ENCODE measurements at places on chromosomes 7 and 10.

- DNase-seq = no peak
Measured at GRCh38 chr7:108261560-108262255, 131.5 kb upstream of the LAMB4 start.

GRCh38 chr7:47956220-47956619 lies 8.0 kb upstream of the PKD1L1 start:
- no peak for DNase-seq

GRCh38 chr10:88881922-88882645 lies 2.0 kb downstream of the STAMBPL1 start:
- no peak for DNase-seq

GRCh38 chr10:90856964-90857634 lies 740 bp downstream of the HTR7 start:
- DNase-seq = no peak

DNA sequence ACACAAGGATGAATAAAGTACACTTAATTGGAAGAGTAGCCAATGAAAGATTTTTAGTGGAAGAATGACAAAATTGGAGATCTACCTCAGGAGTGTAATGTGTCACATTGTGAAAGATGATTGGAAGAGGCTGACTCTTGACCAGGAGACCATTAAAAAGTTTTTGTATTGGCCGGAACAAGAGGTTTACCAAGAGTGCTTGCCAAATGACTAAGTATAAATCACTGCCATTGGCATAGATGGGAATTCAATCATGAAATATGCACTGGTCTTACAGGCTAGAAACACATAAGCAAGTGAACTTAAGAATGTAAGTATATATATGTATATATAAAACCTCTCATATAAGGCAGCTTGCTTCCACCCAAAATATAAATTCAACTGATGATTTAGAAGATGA lies 58.7 kb upstream of the TFEC start:
- no peak for DNase-seq

DNA sequence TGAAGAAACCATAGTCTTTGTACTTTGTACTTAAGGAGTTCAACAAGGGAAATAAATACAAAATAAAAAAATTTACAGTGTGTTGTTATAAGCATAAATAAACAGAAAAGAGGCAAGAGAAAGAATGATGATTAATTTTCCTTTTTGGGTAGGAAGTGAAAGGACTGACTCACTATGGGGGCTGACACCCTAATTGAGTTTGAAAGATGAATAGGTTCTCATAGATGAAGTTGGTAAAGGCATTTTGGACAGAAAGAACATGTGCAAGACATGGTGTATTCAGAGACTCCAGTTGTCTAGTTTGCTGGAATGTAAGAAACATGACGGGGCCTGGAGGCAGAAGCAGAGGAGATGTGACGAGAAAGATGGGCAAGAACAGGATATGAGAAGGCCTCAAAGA lies 83.7 kb downstream of the VPS50 start:
- no peak for DNase-seq

- DNase-seq = no peak
Measured at GRCh38 chr10:11144626-11145494, 127.2 kb downstream of the CELF2 start.

GRCh38 chr7:1704811-1705738 lies 35.0 kb downstream of the ELFN1 start:
- DNase-seq = no peak

DNA sequence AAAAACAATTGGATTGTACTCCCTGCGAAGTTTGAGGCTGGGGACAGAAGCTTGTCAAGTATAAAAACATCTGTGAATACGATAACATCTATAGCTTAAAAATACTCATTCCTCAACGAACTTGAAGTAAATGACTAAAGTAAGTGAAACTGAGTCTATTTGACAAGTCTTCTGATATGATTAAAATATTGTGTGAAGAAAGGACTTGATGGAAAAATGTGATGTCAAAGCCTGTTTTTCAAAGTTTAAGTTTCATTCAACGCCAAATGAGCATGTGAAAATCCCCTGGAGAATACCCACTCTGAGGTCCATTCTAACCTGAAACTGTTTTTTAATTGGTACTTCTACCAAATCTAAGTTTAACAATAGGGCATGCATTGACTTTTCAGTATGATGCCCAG lies 122.3 kb upstream of the MDFIC start:
- no peak for DNase-seq

DNA sequence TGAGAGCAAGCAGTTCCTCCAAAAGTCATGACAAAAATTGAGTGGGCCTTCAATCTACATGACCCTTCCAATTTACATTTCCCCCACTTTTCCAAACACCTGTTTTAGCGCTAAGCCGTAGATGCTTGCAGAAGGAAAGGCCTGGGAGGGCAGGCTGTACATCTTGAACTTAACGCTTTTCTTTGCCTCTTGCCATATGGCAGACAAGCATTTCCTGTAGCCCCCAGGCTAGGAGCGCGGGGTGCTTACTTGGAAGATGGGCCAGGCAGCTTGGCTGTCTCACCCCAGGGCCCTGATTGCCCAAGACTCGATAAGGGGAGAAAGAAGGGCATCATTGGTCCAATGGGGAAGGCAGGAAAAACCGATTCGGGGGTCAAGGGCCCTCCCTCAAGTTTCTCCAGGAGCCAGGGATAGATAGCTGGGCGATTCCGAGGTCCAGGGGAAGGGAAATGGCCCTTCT lies 1.8 kb downstream of the HOXA10 start:
- DNase-seq = no peak

DNA sequence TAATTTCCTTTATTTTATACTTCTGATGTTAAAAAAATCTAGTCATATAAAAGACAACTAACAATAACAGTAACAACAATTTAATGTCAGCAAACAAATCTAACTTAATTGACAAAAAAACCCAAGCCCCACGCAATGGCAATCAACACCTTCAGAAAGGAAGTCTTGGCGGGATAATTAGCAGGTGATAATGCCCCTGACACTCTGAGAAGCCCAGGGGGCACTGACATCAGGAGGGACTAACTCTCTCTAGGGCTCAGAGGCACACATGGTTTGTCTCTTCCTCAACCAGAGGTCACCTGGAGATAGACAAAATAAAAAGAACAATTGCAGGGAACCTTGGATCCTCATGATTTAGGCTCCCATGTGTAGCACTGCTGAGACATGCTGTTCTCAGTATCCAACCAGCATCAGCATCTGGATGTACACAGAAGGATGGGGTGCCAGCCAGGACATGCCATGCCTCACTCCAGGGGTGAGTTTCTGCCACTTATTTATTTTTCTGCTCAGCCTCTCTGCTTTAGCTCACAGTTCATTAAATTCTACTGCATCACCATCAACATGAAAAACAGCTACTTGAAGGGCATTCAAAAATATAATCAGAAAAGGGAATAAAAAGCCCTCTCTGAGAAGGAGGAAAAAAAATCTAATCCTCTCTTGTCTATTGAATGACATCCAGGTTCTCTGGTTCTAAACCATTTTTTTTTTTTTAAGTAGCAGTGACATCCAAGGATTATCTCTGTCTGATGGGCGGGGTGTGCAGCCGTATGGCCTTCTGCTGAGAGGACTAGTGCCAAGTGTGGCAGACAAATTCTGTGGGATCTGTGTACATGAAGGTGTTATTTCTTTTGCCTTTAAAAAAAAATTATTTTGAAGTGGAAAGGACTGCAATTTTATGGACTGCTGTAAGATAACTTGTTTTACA lies 96.3 kb downstream of the ATXN7L1 start:
- no peak for DNase-seq

GRCh38 chr7:129886167-129886817 lies 66.5 kb downstream of the UBE2H start:
- DNase-seq = no peak

- DNase-seq = no peak
Measured at GRCh38 chr10:51666456-51666855, 32.9 kb downstream of the CSTF2T start.

DNA sequence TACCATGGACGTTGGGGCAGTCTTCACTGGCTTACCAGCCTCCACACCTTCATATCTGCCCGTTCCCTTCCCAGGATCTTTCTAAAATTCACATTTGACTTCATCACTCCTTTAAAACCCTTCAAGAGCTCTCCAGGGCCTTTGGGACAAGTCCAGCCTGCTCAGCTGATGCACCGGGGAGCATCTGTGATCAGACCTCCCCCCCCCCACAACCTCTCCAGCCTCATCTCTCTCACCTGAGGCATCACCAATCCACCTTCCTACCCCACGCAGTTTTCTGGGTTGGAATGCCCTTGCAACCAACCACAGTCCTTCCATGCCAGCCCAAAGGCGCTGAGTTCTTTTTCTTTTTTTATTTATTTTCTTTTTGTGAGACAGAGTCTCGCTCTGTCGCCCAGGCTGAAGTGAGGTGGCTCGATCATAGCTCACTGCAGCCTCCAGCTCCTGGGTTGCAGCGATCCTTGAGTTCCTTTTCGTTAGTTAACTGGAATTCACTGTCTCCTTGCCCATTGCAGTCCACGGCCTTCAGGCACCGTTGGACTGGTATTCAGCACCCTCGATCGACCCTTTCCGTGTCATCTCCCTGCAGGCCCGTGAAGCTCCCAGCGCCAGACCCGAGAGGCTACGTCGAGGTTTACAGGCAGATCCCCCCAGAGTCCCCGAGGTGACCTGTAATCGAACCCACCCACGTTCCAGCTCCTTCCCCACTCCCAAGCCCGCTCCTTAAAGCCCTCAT lies 654 bp downstream of the ALKBH4 start:
- no peak for DNase-seq

DNA sequence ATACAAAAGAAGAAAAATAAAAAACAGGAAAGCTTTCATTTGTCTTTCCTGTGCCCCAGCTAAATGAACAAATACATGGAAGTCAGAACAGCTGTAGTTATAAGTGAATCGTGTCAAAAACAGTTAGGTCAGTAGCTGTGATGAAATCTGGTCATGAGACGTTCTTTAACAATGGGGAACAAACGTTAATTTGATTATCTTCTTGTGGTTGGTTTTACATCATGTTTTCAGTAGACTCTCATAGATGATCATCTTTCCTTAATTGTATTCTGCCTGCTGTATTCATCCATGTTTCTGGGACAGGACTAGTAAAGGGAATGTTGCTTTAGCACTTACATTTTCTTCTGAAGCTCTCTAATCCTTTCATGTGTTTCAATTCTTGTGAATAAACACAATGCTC lies 97.0 kb downstream of the PCLO start:
- no peak for DNase-seq

DNA sequence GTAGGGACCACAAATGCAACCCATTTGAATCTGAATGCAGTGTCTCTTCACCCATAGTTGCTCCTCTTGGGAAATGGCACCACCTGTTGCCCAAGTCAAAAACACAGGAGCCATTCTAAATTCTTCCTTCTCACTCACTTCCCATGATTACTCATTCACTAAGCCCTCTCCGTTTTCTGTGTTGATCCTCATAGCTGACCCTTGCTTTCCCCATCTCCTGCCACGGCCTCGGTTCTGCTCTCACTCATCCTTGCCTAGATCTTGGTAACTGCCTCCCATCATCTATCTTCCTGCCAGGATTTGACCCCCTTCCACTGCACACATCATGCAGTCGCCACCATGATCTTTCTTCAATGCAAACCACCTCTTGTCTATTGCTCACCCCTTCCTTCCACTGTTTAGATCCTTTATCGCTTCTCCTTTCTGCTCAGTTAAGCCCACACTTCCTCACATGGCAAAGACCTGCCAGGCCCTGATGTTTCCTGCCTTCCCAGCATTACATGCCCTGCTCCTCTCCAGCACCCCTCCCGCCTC lies 19.0 kb upstream of the CPN1 start:
- DNase-seq = no peak

DNA sequence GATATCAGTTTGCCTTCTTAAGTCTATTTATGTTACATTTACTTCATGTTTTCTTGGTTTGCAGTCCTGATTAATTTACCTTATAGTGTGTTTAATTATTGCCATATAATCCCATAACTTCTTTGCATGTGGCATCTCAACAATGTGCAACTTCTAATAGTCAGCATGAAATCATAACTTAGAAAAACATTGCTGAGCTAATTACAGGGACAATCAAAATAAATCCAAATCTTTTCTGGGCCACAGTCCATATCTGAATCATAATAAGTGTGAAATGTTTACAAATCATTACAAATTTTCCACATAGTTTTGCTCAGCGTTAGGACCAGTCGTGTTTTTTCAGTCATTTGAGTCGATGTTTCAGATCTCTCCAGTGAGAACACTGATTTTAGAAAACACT lies 29.1 kb upstream of the CABCOCO1 start:
- DNase-seq = no peak

GRCh38 chr10:63346015-63346441 lies 119.7 kb downstream of the JMJD1C start:
- DNase-seq = no peak

- DNase-seq = no peak
Measured at GRCh38 chr7:82906502-82906901, 256.2 kb downstream of the PCLO start.

DNA sequence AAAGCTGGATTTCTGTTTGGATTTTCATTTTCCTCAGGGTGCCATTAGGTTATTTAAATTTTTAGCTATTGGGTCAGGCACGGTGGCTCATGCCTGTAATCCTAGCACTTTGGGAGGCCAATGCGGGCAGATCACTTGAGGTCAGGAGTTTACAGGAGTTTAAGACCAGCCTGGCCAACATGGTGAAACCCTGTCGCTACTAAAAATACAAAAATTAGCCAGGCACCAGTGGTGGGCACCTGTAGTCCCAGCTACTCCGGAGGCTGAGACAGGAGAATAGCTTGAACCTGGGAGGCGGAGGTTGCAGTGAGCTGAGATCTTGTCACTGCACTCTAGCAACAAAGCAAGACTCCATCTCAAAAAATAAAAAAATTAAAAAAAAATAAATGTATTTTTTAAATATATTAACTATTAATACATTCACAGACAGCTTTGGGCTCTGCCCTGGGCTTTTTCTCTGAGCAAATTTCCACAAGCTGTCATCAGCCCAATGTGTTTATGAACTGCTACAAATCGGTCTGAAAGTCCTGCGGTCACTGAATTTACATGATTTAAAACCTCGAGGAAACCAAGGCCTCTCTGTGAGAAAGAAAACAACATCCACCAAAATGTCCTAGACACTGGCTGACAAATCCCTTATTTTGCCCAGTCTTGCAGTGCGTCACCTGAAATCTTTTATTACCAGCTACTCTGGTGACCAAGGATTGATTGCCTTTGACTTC lies 19.2 kb upstream of the PLEKHS1 start:
- no peak for DNase-seq

GRCh38 chr7:139094596-139094995 lies 14.9 kb downstream of the ZC3HAV1 start:
- DNase-seq = no peak

- DNase-seq = no peak
Measured at GRCh38 chr7:108360058-108360800, 96.0 kb downstream of the NRCAM start.

DNA sequence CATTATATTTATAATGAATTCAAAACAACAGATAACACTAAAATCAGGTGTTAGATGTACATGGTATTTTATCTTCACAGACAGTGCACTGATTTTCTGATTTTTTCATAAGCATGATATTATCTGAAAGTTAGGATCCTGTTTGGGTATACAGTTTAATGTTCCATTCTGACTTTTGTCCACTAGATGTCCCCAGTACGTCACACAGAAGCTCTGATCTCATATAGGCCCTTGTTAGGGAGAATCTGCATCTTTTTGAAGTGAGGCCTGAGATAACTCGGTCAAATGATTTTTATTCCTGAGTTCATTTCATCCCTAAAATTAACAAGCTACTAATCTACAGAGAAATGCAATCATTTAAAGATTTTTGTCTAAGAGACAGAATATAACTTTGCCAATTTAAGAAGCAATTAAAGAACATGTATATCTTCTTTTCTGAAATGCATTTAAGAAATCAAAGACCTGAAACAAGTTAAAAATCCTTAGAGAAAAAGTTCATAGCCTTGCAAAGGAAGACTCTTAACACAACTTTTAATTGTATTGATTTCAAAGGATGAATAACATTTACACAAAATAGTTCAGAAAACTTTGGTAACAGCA lies 72.0 kb upstream of the TES start:
- DNase-seq = no peak

- DNase-seq = no peak
Measured at GRCh38 chr7:146736446-146737190, 620.0 kb downstream of the CNTNAP2 start.
